CD4-positive, alpha-beta memory T cell (primary cell): ENCODE measurements at places on chromosomes 7 and 10. TPM values are rescaled to one million over a fixed set of nuclear protein-coding genes. Genes with fewer than 3 reads are reported as not detected.

GRCh38 chr10:133276435-133277201 is at the start of gene ADAM8:
Gene ADAM8, minus strand, starts transcription at chr10:133276868. Its CDS starts 51 bp downstream, at chr10:133276817.
- H3K4me3 ChIP-seq = peak within 1 kb of the TSS; percentile 92
- peak within 1 kb of the TSS; percentile 99 for H3K27ac ChIP-seq
- DNase-seq = peak; percentile 67
- H3K36me3 ChIP-seq = peaks cover 20% of the 10 kb centered on the region
- no peaks in the 10 kb centered on the region for H3K27me3 ChIP-seq

GRCh38 chr10:114615600-114616007 is 42.5 kb downstream of the ABLIM1 start:
- H3K27ac ChIP-seq = no peak overlapping the region
- H3K4me3 ChIP-seq = no peak overlapping the region
- no peaks in the 10 kb centered on the region for H3K4me1 ChIP-seq
- DNase-seq = peak; percentile 5

DNA sequence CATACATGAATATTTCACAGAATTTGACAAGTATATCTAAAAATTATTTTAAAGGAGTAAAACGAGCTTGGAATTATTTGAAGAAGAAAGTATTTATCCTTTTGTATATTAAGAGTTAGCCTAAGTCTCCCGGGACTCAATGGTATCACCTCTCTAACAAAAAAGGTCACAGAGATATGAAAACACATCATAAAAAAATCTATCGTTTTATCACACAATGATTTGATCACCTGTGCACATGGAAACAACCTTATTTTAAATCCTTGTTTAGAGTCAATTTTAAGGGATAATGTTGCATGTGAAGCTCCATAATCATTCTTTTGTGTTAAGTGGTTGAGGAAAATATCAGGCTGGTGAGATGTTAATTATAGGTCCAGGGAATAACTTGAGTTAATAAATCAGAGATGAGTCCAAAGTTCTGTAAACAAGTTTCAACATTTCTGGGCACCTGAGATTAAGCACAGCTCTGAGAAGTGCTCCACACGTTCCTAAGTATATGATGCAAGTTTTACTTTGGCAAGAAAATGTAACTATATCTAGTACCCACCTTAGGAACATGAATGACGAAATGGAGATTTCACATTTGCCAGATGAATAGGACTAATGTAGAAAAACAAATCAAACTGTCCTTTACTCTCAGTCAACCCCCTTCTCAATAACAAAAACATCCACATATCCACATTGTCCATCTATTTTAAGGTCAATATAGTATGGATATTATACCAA is 148.5 kb upstream of the AKR1E2 start:
- DNase-seq = no peak
- H3K27ac ChIP-seq = no peak overlapping the region
- no peaks in the 10 kb centered on the region for H3K4me1 ChIP-seq
- H3K27me3 ChIP-seq = no peaks in the 10 kb centered on the region
- no peaks in the 10 kb centered on the region for H3K36me3 ChIP-seq
- H3K4me3 ChIP-seq = no peak overlapping the region

- no peaks in the 10 kb centered on the region for H3K36me3 ChIP-seq
- no peaks in the 10 kb centered on the region for H3K4me1 ChIP-seq
- H3K27ac ChIP-seq = no peak overlapping the region
- no peak for DNase-seq
- H3K27me3 ChIP-seq = no peaks in the 10 kb centered on the region
- H3K4me3 ChIP-seq = no peak overlapping the region
Observed at GRCh38 chr10:44312401-44312800, 72.5 kb downstream of the CXCL12 start.

Gene MOGAT3
- total RNA-seq = not detected

Gene NUDCD3
- 108 TPM for total RNA-seq

DNA sequence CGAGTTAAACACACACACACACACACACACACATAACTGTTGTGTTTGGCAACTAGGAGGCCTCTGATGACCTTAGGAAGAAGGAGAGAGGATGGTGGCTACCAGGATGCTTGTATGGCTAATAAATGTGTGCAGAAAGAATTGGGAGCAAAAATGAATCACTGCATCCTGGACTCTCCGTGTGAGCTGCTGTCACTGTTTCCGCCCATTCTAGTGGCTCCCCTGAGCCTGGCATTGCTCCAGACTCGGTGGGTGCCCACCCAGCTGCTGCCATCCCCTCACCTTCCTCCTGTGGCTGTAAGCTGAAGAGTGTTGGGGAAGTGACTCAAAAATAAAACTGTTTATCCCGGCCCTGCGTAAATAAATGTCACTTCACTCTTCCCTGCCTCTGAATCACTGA is 149.5 kb upstream of the MINDY3 start:
- no peaks in the 10 kb centered on the region for H3K4me1 ChIP-seq
- H3K36me3 ChIP-seq = no peaks in the 10 kb centered on the region
- H3K4me3 ChIP-seq = no peak overlapping the region
- H3K27me3 ChIP-seq = no peaks in the 10 kb centered on the region
- no peak overlapping the region for H3K27ac ChIP-seq

GRCh38 chr10:26213157-26213800 is 3.3 kb upstream of the GAD2 start:
- peaks cover 39% of the 10 kb centered on the region for H3K27me3 ChIP-seq
- DNase-seq = no peak
- H3K27ac ChIP-seq = no peak overlapping the region
- H3K4me3 ChIP-seq = no peak overlapping the region
- no peaks in the 10 kb centered on the region for H3K36me3 ChIP-seq
- peaks cover 23% of the 10 kb centered on the region for H3K4me1 ChIP-seq
